Central memory CD8-positive, alpha-beta T cell (primary cell): ENCODE measurements at places on chromosomes 5 and 9.

DNA sequence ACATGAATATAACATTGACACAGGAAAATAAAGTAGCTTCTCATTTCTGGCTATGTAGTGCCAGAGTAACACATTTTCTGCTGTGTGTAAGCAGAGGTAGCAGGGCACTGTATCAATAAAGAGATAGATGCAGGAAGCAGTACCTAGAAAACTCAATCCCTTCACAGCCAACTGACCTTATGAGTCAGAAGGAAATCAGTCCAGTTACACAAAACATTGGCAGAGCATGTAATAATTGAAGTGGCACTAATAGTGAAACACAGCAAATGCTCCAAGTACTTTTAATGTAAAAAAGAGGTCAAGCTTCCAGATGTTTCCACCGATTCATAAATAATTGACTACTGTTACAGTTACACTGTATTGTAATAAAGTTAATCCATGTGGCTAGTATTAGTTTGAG lies 706.6 kb downstream of the EFNA5 start:
- no peak for DNase-seq
- no peak overlapping the region for H3K27ac ChIP-seq
- H3K27me3 ChIP-seq, result no peaks in the 10 kb centered on the region

- no peaks in the 10 kb centered on the region for H3K36me3 ChIP-seq
- no peak overlapping the region for H3K4me3 ChIP-seq
- H3K27ac ChIP-seq, result no peak overlapping the region
- no peaks in the 10 kb centered on the region for H3K4me1 ChIP-seq
Measured at GRCh38 chr5:158820891-158821290, 278.8 kb downstream of the EBF1 start.

GRCh38 chr9:134130503-134131375 lies 5.1 kb upstream of the WDR5 start:
- no peak overlapping the region for H3K27ac ChIP-seq
- H3K4me3 ChIP-seq, result no peak overlapping the region
- peaks cover 15% of the 10 kb centered on the region for H3K27me3 ChIP-seq
- H3K4me1 ChIP-seq, result peaks cover 22% of the 10 kb centered on the region
- H3K36me3 ChIP-seq, result peaks cover 6% of the 10 kb centered on the region

GRCh38 chr5:129857116-129857515 lies 47.1 kb upstream of the CHSY3 start:
- no peak overlapping the region for H3K27ac ChIP-seq
- DNase-seq, result no peak
- H3K36me3 ChIP-seq, result no peaks in the 10 kb centered on the region
- no peaks in the 10 kb centered on the region for H3K27me3 ChIP-seq
- H3K4me3 ChIP-seq, result no peak overlapping the region

DNA sequence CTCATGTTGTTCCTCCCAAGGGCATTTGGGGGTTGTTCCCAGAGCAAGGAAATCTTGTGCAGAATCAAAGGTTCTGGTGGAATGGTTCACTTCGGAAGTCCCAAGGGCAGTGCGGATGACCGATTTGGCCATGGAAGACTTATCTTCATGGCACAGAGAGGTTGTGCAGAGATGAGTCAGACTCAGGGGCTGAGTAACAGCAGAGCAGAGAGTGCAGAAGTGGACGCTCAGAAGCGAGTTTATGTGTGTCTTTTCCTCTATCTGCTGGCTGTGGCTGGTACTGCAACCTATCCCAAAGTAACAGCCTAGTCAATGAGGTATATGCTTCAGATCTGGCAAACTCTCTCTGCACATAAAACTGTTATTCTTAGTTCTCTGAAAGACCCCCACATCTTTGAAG lies 118.1 kb downstream of the DPYSL3 start:
- no peak overlapping the region for H3K27ac ChIP-seq
- no peaks in the 10 kb centered on the region for H3K36me3 ChIP-seq
- DNase-seq, result no peak
- H3K4me1 ChIP-seq, result no peaks in the 10 kb centered on the region

GRCh38 chr5:140568443-140569063 lies 3.9 kb downstream of the SLC35A4 start:
- H3K4me1 ChIP-seq, result peaks cover 58% of the 10 kb centered on the region
- DNase-seq, result no peak
- no peaks in the 10 kb centered on the region for H3K27me3 ChIP-seq
- H3K27ac ChIP-seq, result peak overlapping the region; percentile 94
- peaks cover 11% of the 10 kb centered on the region for H3K36me3 ChIP-seq
- peak overlapping the region; percentile 64 for H3K4me3 ChIP-seq

- H3K27ac ChIP-seq, result no peak overlapping the region
- H3K4me3 ChIP-seq, result no peak overlapping the region
- H3K4me1 ChIP-seq, result no peaks in the 10 kb centered on the region
- peaks cover 31% of the 10 kb centered on the region for H3K27me3 ChIP-seq
- no peak for DNase-seq
Measured at GRCh38 chr9:109826559-109826958, 46.6 kb downstream of the PALM2AKAP2 start.

DNA sequence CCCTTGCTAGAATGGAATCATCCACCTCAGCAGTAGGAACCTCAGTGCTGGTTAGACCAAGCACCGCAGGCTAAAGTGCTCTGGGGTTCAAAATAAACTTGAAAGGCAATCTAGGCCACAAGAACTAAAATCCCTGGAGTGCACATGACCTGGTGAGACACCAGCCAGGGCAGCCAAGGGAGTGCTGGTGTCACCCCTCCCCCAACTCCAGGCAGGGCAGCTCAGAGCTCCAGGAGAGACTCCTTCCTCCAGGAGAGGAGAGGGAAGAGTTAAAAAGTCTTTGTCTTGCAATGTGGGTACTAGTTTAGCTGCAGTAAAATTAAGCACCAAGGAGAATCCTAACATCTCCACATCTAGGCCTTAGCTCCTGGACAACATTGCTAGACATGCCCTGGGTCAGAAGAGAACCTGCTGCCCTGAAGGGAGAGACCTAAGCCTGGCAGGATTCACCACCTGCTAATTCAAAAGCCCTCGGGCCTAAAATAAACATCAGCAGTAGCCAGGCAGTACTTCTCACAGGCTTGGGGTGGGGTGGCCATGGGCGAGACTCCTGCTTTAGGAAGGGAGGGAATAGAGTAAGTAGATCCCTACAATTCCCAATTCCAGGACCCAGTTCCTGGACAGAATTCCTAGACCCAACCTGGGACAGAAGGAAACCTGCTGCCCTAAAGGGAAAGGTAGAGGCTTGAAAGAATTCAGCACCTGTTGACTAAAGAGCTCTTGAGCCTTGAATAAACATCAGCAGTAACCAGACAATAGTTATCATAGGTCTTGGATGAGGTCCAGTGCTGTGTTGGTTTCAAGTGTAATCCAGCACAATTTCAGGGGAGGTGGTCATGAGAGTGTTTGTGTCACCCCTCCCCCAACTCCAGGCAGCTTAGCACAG lies 25.8 kb downstream of the UGT3A2 start:
- no peaks in the 10 kb centered on the region for H3K36me3 ChIP-seq
- peaks cover 61% of the 10 kb centered on the region for H3K27me3 ChIP-seq
- DNase-seq, result no peak
- no peaks in the 10 kb centered on the region for H3K4me1 ChIP-seq

GRCh38 chr5:173832386-173832785 lies 55.8 kb upstream of the CPEB4 start:
- no peak overlapping the region for H3K4me3 ChIP-seq
- DNase-seq, result no peak

- no peaks in the 10 kb centered on the region for H3K27me3 ChIP-seq
- H3K27ac ChIP-seq, result no peak overlapping the region
- DNase-seq, result no peak
- no peak overlapping the region for H3K4me3 ChIP-seq
- H3K4me1 ChIP-seq, result peaks cover 21% of the 10 kb centered on the region
- peaks cover 1% of the 10 kb centered on the region for H3K36me3 ChIP-seq
Measured at GRCh38 chr5:16528382-16529110, 62.9 kb upstream of the ZNF622 start.

- no peaks in the 10 kb centered on the region for H3K4me1 ChIP-seq
- H3K27ac ChIP-seq, result no peak overlapping the region
- no peak overlapping the region for H3K4me3 ChIP-seq
- H3K36me3 ChIP-seq, result no peaks in the 10 kb centered on the region
Measured at GRCh38 chr9:126126807-126127206, 199.8 kb upstream of the MVB12B start.

GRCh38 chr9:73357607-73358006 lies 205.9 kb downstream of the ANXA1 start:
- no peak for DNase-seq
- no peaks in the 10 kb centered on the region for H3K36me3 ChIP-seq
- no peak overlapping the region for H3K27ac ChIP-seq
- no peak overlapping the region for H3K4me3 ChIP-seq
- H3K27me3 ChIP-seq, result no peaks in the 10 kb centered on the region

DNA sequence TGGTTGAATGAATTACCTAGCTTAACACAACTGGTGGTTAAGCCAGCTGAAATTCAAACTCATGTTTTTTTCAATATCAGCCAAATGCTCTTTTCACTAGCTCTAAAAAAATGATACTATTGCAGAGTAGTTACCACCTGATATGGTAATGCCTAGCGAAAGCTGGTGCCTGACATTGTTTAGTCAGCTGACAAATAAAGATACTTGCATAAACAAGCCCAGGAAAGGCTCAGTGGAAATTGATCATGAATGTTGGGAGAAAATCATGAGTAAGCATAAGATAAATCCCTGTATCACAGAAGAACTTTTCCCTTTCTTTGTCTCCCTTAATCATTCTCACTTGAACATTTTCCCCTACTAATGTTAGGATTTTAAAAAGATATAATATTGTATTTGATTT lies 54.6 kb downstream of the FGF10 start:
- DNase-seq, result no peak
- H3K27me3 ChIP-seq, result no peaks in the 10 kb centered on the region
- no peaks in the 10 kb centered on the region for H3K4me1 ChIP-seq
- no peaks in the 10 kb centered on the region for H3K36me3 ChIP-seq
- H3K4me3 ChIP-seq, result no peak overlapping the region

GRCh38 chr5:169978714-169979113 lies 1.6 kb downstream of the INSYN2B start:
- peaks cover 31% of the 10 kb centered on the region for H3K36me3 ChIP-seq
- no peaks in the 10 kb centered on the region for H3K27me3 ChIP-seq
- H3K4me1 ChIP-seq, result peaks cover 16% of the 10 kb centered on the region
- DNase-seq, result no peak
- H3K4me3 ChIP-seq, result no peak overlapping the region

GRCh38 chr5:151202381-151203139 lies 21.3 kb downstream of the CCDC69 start:
- peaks cover 36% of the 10 kb centered on the region for H3K4me1 ChIP-seq
- H3K27me3 ChIP-seq, result no peaks in the 10 kb centered on the region
- peak overlapping the region; percentile 48 for H3K4me3 ChIP-seq
- H3K27ac ChIP-seq, result peak overlapping the region; percentile 74
- H3K36me3 ChIP-seq, result peaks cover 24% of the 10 kb centered on the region

- no peak overlapping the region for H3K27ac ChIP-seq
- no peaks in the 10 kb centered on the region for H3K36me3 ChIP-seq
- DNase-seq, result no peak
- H3K4me1 ChIP-seq, result no peaks in the 10 kb centered on the region
- no peak overlapping the region for H3K4me3 ChIP-seq
Measured at GRCh38 chr5:66134407-66134861, 9.7 kb upstream of the SREK1 start.

- H3K27ac ChIP-seq, result no peak overlapping the region
- no peak overlapping the region for H3K4me3 ChIP-seq
- H3K4me1 ChIP-seq, result peaks cover 5% of the 10 kb centered on the region
- no peak for DNase-seq
- H3K27me3 ChIP-seq, result peaks cover 50% of the 10 kb centered on the region
Measured at GRCh38 chr9:111604054-111604615, 4.7 kb upstream of the PTGR1 start.

DNA sequence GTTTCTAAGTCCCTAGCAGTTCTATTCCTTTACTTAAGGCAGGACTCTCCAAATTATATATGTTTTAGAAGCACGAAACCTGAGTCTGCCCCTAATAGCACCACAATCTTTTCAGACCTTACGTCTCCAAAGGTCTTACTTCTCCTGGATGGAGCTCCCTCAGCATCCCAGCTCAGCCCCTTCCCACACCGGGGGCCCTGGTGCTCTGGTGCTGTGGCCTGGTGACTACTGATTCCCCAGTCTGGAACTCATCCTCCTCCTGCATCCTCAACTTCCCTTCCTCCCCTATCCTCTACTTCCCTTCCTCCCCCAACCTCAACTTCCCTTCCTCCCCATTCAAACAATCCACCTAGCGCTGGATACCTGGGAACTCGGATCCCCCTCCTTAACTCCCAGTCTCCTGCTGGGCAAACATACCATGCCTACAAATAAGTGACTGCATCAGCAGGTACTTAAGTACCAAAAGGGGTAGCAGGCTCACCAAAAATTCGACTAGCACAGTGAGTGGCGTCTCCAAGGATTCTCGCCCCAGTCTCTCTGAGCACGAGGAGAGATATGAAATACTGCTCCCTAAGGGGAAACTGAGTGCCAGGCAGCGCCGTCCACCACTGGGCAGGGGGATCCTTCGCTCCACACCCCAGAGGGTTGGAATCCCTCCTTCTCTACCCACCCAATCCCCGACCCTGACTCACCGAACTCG lies 831 bp downstream of the IGFBPL1 start:
- peak overlapping the region; percentile 60 for H3K4me3 ChIP-seq
- H3K36me3 ChIP-seq, result no peaks in the 10 kb centered on the region
- DNase-seq, result no peak
- H3K27ac ChIP-seq, result no peak overlapping the region
- no peaks in the 10 kb centered on the region for H3K4me1 ChIP-seq

- no peak overlapping the region for H3K4me3 ChIP-seq
- no peak for DNase-seq
- no peaks in the 10 kb centered on the region for H3K27me3 ChIP-seq
- no peaks in the 10 kb centered on the region for H3K4me1 ChIP-seq
- no peaks in the 10 kb centered on the region for H3K36me3 ChIP-seq
- no peak overlapping the region for H3K27ac ChIP-seq
Measured at GRCh38 chr5:82991678-82992323, 85.4 kb downstream of the TMEM167A start.

- peaks cover 6% of the 10 kb centered on the region for H3K36me3 ChIP-seq
- H3K4me1 ChIP-seq, result peaks cover 41% of the 10 kb centered on the region
- DNase-seq, result peak; percentile 60
Measured at GRCh38 chr9:112332977-112333638, at the start of gene PTBP3. PTBP3 (minus strand) TSS chr9:112333619; CDS start chr9:112297865, 35,754 bp downstream.

DNA sequence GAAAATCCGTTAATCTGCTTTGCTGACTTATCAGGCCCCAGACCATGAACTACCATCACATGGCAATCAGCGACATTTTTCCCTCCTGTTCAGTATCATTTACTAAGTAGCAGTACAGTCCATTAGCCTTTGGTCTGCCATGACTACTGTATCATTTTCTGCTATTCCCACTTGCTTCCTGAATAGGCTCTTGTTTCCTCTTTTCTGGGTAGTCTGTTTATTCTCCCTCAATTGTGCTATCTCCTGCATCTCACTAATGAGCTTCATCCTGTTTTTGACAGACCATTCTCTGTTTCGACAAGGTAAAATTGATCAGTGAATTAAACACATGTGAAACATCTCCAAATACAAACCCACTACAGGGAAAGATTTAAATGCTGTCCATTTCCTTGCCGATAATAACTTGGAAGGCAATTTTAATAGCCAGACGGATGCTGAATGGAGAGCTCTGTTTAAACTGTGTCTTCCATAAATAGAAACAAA lies 263.5 kb upstream of the ANKRD55 start:
- peaks cover 4% of the 10 kb centered on the region for H3K36me3 ChIP-seq
- no peak overlapping the region for H3K4me3 ChIP-seq
- H3K27me3 ChIP-seq, result peaks cover 31% of the 10 kb centered on the region

GRCh38 chr9:108634204-108634603 lies 221.6 kb downstream of the ACTL7B start:
- DNase-seq, result no peak
- no peak overlapping the region for H3K27ac ChIP-seq
- no peak overlapping the region for H3K4me3 ChIP-seq
- no peaks in the 10 kb centered on the region for H3K27me3 ChIP-seq
